Effector memory CD8-positive, alpha-beta T cell (primary cell): ENCODE measurements at places on chromosomes 6 and 20.

GRCh38 chr6:119627908-119628669, 278.5 kb upstream of the MAN1A1 start:
- no peak for DNase-seq
- no peaks in the 10 kb centered on the region for H3K4me1 ChIP-seq
- peaks cover 7% of the 10 kb centered on the region for H3K27me3 ChIP-seq
- no peaks in the 10 kb centered on the region for H3K36me3 ChIP-seq
- no peak overlapping the region for H3K27ac ChIP-seq
- no peak overlapping the region for H3K4me3 ChIP-seq

DNA sequence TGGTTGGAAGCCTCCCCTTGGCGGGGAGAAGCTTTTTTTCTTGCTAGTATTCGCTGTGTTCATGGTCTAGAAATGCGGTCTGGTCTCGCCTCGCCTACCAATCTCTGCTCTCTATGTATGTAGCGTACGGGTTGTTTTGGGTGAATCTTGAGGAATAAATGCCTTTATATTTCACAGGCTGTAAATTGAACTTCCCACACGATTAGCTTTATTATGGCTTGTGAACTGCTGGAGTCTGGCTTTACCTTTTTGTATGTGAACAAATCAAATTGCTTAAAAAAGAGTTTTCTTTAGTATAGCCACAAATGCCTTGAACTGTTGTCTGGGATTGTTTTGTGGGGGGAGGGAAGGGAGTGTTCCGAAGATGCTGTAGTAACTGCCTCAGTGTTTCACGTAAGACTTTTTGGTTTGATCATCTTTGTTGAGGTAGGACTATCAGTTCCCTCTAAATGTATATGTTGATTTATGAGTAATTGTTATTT, 2.2 kb downstream of the INSM1 start:
- H3K36me3 ChIP-seq, result no peaks in the 10 kb centered on the region
- peaks cover 64% of the 10 kb centered on the region for H3K27me3 ChIP-seq
- peak overlapping the region; percentile 67 for H3K4me3 ChIP-seq
- H3K4me1 ChIP-seq, result peaks cover 6% of the 10 kb centered on the region
- no peak overlapping the region for H3K27ac ChIP-seq
- no peak for DNase-seq

DNA sequence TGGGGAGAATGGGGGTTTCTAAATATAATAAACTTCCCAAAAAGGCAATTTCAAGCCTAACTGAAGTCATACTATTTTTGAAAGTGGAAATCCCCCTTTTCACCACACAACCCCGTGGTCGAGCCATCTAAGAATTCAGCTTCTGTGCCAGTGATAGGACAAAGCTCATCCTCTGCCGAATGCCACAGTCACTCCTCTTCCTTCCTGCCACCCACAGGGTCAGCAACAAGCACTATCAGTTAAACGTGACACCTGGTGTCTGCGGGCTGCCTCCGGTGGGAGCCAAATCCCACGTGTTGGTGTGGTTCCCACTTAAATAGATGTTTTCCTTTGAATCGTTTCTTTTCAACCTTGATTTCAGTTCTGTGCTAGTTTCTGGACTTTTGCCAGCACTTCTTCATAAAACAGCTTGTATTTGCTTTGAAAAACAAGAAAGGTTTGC, 60.7 kb downstream of the TNFAIP3 start:
- DNase-seq, result peak; percentile 70
- H3K27ac ChIP-seq, result peak overlapping the region; percentile 54
- H3K36me3 ChIP-seq, result no peaks in the 10 kb centered on the region

- DNase-seq, result no peak
- no peak overlapping the region for H3K27ac ChIP-seq
- peaks cover 29% of the 10 kb centered on the region for H3K27me3 ChIP-seq
- no peaks in the 10 kb centered on the region for H3K4me1 ChIP-seq
- H3K4me3 ChIP-seq, result no peak overlapping the region
These were observed 33.8 kb downstream of the CD40 start for GRCh38 chr20:46151936-46152335.

GRCh38 chr20:60904730-60905129, 347.3 kb upstream of the CDH4 start:
- no peaks in the 10 kb centered on the region for H3K27me3 ChIP-seq
- no peaks in the 10 kb centered on the region for H3K4me1 ChIP-seq
- H3K36me3 ChIP-seq, result no peaks in the 10 kb centered on the region
- H3K4me3 ChIP-seq, result no peak overlapping the region
- no peak for DNase-seq
